ENCODE measurements at places on chromosomes 3 and 15. TPM values are rescaled to one million over a fixed set of nuclear protein-coding genes. Genes with fewer than 3 reads are reported as not detected.

DNA sequence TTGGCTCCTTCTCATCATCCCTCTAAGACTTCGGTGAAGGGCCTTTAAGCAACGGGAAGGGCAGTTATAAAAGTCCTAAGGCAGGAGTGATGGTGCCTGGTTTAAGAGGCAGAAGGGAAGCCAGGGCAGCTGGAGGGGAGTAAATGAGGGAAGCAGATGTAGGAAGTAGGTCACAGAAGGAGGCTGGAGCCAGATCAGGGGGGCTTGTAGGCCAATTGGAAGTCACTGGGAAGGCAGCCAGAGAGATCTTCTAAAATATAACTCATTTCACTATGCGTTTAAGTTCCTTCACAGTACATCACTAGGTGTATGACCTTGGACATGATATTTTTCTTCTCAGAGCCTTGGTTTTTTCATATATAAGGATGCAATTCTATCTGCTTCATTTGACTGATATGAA lies 94.7 kb downstream of the MYH15 start:
- no peak for DNase-seq
- H3K36me3 ChIP-seq, result no peaks in the 10 kb centered on the region
- no peak overlapping the region for H3K4me3 ChIP-seq
- no peak overlapping the region for H3K27ac ChIP-seq
- no peaks in the 10 kb centered on the region for H3K27me3 ChIP-seq

- no peaks in the 10 kb centered on the region for H3K27me3 ChIP-seq
- no peak overlapping the region for H3K27ac ChIP-seq
- DNase-seq, result no peak
- no peak overlapping the region for H3K4me3 ChIP-seq
- H3K36me3 ChIP-seq, result no peaks in the 10 kb centered on the region
- no peaks in the 10 kb centered on the region for H3K4me1 ChIP-seq
Observed at GRCh38 chr3:108357042-108357441, 60.7 kb downstream of the HHLA2 start.

DNA sequence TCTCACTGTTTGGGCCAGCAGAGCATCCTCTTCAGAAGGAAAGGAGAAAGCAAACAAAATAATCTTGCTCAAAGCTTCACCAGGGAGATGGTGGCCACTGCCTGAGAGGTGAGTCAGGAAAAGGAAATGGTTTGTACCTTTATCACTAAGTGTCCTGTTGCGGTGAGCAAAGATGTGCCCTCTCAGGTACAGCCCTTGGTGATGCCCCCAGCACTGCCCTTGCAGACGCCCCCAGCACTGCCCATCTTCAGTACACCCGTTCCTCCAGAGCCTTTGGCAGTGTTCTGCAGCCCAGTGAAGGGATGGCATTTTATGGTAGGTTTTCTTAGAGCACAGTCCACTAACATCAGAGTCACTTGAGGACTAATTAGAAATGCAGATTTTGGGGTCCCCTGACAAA lies 92.3 kb downstream of the ZNF621 start:
- no peak overlapping the region for H3K27ac ChIP-seq
- no peak overlapping the region for H3K4me3 ChIP-seq
- no peaks in the 10 kb centered on the region for H3K27me3 ChIP-seq
- H3K4me1 ChIP-seq, result peaks cover 10% of the 10 kb centered on the region
- H3K36me3 ChIP-seq, result no peaks in the 10 kb centered on the region

DNA sequence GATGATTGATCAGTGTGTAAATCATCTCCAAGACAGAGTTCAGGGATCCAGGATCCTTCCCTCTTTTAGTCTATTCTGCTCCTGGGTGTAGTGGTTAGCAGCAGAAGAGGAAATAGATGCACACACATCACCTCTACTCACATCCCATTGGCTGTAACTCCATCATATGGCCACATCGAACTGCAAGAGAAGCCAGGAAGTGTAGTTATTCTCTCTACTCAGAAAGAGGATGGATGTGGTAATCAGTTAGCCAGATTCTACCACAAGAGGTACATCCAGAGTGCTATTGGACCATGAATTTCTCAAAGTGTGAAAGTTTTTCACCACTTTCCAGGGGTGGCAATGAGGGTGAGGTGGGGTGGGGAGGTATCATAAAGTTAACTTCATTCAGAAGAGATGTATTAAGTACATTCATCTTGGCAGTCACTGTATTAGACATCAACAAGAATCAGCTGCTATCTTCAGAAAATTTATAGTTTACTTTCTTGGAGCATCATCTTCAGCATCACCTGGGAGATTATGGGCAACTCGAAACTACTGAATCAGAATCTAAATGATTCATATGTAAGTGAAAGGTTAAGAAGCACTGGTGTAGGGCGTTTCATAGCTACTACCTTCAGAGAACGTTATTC lies 60.6 kb upstream of the GAP43 start:
- no peaks in the 10 kb centered on the region for H3K4me1 ChIP-seq
- no peaks in the 10 kb centered on the region for H3K27me3 ChIP-seq
- H3K4me3 ChIP-seq, result no peak overlapping the region
- no peak for DNase-seq
- H3K27ac ChIP-seq, result no peak overlapping the region
- H3K36me3 ChIP-seq, result no peaks in the 10 kb centered on the region

GRCh38 chr3:8371085-8371551 lies 130.5 kb upstream of the LMCD1 start:
- DNase-seq, result no peak
- H3K27me3 ChIP-seq, result no peaks in the 10 kb centered on the region
- no peaks in the 10 kb centered on the region for H3K4me1 ChIP-seq

GRCh38 chr15:80012060-80012726 lies 41.2 kb upstream of the BCL2A1 start:
- H3K27me3 ChIP-seq, result no peaks in the 10 kb centered on the region
- no peak for DNase-seq
- no peak overlapping the region for H3K27ac ChIP-seq
- no peaks in the 10 kb centered on the region for H3K36me3 ChIP-seq

- H3K36me3 ChIP-seq, result peaks cover 28% of the 10 kb centered on the region
- no peak for DNase-seq
- no peak overlapping the region for H3K27ac ChIP-seq
Observed at GRCh38 chr3:97885931-97886824, 64.4 kb downstream of the CRYBG3 start.

GRCh38 chr15:66834881-66835878 lies 133.1 kb downstream of the SMAD6 start:
- H3K27me3 ChIP-seq, result no peaks in the 10 kb centered on the region
- H3K27ac ChIP-seq, result peak overlapping the region; percentile 55
- H3K4me1 ChIP-seq, result peaks cover 16% of the 10 kb centered on the region
- DNase-seq, result peak; percentile 81
- no peak overlapping the region for H3K4me3 ChIP-seq

GRCh38 chr3:87546216-87546615 lies 269.8 kb upstream of the POU1F1 start:
- no peak overlapping the region for H3K4me3 ChIP-seq
- no peak overlapping the region for H3K27ac ChIP-seq
- no peaks in the 10 kb centered on the region for H3K27me3 ChIP-seq
- H3K4me1 ChIP-seq, result no peaks in the 10 kb centered on the region
- H3K36me3 ChIP-seq, result no peaks in the 10 kb centered on the region

DNA sequence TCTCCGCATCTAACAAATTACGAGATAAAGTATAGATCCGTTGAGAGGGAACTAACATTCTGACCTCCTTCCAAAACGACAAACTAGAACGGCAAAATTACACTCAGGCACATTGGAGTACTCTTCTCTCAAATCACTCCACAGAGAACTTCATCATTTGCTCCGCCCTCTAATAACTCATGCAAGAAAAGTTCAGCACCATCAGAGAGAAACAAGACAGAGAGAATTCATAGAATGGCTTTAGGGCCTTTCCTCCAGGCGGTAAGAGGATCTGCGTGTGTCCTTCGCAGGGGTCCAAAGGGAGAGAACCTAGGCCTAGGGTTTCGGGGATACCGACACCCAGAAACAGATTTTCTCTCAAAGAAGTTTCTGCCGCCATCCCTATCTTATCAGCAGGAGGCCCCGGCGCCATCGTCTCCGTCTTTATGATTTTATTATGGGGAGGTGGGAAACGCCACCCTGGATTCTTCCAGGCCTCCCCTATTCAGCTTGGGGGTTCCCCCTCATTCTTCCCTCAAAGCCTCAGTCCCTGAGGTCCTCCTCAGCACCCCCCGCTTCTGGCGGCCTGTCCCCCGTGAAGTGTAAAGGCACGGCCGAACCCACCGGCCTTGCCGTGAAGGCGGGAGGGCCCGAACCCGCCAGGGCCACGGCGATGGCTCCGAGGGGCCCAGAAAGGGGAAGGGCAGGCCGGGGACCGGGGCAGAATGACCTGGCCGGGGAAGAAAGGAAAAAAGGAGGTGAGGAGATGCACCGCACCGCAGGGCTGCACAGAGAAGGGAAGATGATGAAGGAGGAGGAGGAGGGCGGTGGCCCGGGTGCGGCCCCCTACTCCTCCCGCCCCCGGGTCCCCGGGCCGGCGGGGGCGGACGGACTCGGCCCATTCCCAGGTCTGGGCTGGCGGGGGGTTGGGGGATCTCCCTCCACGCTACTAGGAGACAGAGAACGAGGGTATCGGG lies 768 bp downstream of the UBXN7 start:
- H3K36me3 ChIP-seq, result no peaks in the 10 kb centered on the region
- H3K27ac ChIP-seq, result peak overlapping the region; percentile 93
- no peaks in the 10 kb centered on the region for H3K27me3 ChIP-seq
- H3K4me1 ChIP-seq, result peaks cover 15% of the 10 kb centered on the region

- no peak overlapping the region for H3K27ac ChIP-seq
- no peaks in the 10 kb centered on the region for H3K4me1 ChIP-seq
- no peaks in the 10 kb centered on the region for H3K27me3 ChIP-seq
- no peak for DNase-seq
- H3K4me3 ChIP-seq, result no peak overlapping the region
Observed at GRCh38 chr3:106811376-106811775, 565.9 kb upstream of the CCDC54 start.

GRCh38 chr15:84888639-84889038 lies 4.2 kb downstream of the SLC28A1 start:
- no peak overlapping the region for H3K4me3 ChIP-seq
- no peaks in the 10 kb centered on the region for H3K27me3 ChIP-seq
- no peaks in the 10 kb centered on the region for H3K36me3 ChIP-seq
- no peak overlapping the region for H3K27ac ChIP-seq

DNA sequence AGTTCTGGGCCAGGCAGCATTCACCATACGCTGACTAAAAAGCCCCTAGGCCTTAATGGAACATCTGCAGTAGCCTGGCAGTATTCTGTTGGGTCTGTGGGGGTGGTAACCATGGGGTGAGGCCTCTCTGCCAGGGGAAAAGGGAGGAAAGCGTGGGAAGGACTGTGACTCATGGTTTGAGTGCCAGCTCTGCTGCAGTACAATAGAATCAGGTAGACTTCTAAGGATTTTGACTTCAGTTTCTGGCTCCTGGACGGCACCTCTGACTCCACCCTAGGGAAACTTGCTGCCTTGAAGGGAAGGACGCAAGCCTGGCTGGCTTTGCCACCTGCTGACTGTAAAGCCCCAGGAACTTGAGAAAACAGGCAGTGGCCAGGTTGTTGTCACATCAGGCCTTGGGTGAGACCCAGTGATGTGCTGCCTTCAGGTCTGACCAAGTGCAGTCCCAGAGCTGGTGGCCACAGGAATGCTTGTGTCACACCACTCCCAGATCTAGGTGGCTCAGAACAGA lies 148.6 kb downstream of the SUCNR1 start:
- no peaks in the 10 kb centered on the region for H3K27me3 ChIP-seq
- H3K4me3 ChIP-seq, result no peak overlapping the region
- H3K4me1 ChIP-seq, result no peaks in the 10 kb centered on the region
- no peak for DNase-seq
- no peak overlapping the region for H3K27ac ChIP-seq
- H3K36me3 ChIP-seq, result no peaks in the 10 kb centered on the region

- H3K4me3 ChIP-seq, result no peak overlapping the region
- H3K36me3 ChIP-seq, result no peaks in the 10 kb centered on the region
- no peaks in the 10 kb centered on the region for H3K27me3 ChIP-seq
- no peak overlapping the region for H3K27ac ChIP-seq
- DNase-seq, result no peak
- H3K4me1 ChIP-seq, result peaks cover 7% of the 10 kb centered on the region
Observed at GRCh38 chr3:171648069-171648468, 162.2 kb downstream of the PLD1 start.

GRCh38 chr3:105826778-105827634 lies 41.8 kb downstream of the CBLB start:
- no peak for DNase-seq
- H3K4me1 ChIP-seq, result peaks cover 15% of the 10 kb centered on the region
- H3K27ac ChIP-seq, result no peak overlapping the region
- no peaks in the 10 kb centered on the region for H3K27me3 ChIP-seq
- H3K36me3 ChIP-seq, result no peaks in the 10 kb centered on the region

GRCh38 chr3:66196633-66197032 lies 24.2 kb upstream of the SLC25A26 start:
- no peak for DNase-seq
- no peaks in the 10 kb centered on the region for H3K36me3 ChIP-seq
- H3K4me3 ChIP-seq, result no peak overlapping the region
- H3K27me3 ChIP-seq, result no peaks in the 10 kb centered on the region

DNA sequence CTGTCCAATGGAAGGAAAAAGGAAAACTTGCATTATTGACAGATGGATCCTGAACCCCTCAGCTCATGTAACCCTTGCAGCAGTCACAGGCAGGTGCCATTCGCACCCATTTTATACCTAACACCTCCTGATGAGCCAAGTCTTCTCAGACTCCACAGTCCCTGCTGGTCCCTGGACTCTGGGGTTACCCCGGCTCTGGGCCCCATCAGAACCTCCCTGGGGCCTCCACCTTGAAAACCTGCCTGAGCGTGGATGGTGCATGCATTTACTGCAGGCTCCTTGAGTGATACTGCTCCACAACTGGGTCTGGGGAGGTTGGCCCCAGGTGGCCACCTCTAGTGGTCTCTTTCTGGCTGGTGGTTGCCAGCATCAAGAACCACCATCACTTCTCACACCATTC lies 15.9 kb upstream of the DOCK3 start:
- peaks cover 20% of the 10 kb centered on the region for H3K4me1 ChIP-seq
- H3K36me3 ChIP-seq, result no peaks in the 10 kb centered on the region
- no peak overlapping the region for H3K27ac ChIP-seq
- no peak overlapping the region for H3K4me3 ChIP-seq
- H3K27me3 ChIP-seq, result no peaks in the 10 kb centered on the region

DNA sequence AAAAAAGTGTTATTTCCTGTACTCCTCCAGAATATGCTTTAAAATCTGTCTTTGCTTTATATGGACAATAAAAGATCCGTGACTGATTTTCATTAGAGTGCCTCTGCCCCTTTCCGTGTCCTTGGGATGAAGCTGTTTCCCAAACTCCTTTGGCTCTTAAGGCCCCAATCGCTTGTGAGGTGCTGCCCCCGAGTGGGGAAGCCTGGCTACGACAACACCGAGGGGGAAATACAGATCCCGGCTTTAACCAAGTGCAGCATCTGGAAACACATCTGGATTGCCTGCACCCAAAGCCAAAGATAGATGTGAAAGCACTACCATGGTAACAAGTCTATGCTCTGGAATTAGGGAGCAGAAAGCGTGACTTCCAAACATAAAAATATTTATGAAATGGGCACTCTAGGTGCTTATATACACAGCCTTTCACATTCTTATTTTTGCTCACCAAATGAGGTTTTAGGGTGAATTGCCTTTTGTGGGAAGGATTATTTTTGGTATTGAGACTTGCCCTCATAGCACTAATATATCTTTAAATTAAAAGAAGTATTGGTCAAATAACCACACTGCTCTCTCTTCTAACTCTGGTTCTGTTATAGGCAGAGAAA lies 40.6 kb upstream of the ADCY5 start:
- no peak overlapping the region for H3K4me3 ChIP-seq
- peaks cover 2% of the 10 kb centered on the region for H3K36me3 ChIP-seq
- no peaks in the 10 kb centered on the region for H3K27me3 ChIP-seq
- no peaks in the 10 kb centered on the region for H3K4me1 ChIP-seq
- H3K27ac ChIP-seq, result no peak overlapping the region
- DNase-seq, result peak; percentile 65

WNT5A gene
- 4.2 TPM for total RNA-seq

MME gene
- 3.2 TPM for total RNA-seq

SI gene
- not detected for total RNA-seq

GPR156 gene
- total RNA-seq, result not detected

HAPLN3 gene
- 5.9 TPM for total RNA-seq

ARHGEF26 gene
- total RNA-seq, result 15.8 TPM

MOBP gene
- total RNA-seq, result not detected
